Karpas-422 (cell line): ENCODE measurements at places on chromosomes 1 and 21.
A peak's percentile ranks its signal among the peaks of the same experiment; 100 is the strongest.

DNA sequence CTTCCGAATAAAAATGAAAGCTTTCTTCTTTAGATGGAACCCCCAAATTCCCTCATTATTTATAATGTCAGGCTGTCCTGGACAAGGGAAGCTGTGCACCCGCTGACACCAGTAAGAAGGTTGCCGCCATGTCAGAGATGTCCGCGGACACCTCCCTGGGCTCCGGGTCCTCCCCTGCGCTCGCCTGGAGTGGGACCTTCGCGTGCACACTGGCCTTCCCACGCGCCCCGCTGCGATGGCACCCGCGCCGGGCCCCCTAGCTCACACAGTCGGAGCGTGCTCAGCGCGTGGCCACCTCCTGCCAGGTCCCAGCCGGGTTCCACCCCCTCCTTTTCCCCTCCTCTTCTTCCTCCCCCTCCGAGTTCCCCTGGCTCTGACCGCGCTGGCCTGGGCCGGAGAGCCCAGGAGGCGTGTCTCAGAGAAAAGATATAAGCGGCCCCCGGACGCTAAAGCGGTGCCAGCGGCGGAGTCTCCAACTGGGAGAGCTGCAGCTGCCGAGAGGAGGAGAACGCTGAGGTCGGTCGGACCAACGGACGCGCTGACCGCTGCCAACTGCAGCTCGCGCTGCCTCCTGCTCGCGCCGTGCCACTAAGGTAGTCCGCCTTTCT, at the start of gene G0S2:
TSS of gene G0S2 (plus strand) at position 456 of the 608 bp plus-strand sequence. CDS start 273 bp downstream, outside the sequence.
- no peaks in the 10 kb centered on the region for H3K36me3 ChIP-seq
- H3K4me1 ChIP-seq: peaks cover 5% of the 10 kb centered on the region; the same call in 1 of the 2 replicates
- H3K27me3 ChIP-seq: no peaks in the 10 kb centered on the region

GRCh38 chr1:32208469-32208868, 420 bp upstream of the DCDC2B start:
- H3K4me1 ChIP-seq: peaks cover 37% of the 10 kb centered on the region
- peak; percentile 80 for DNase-seq
- H3K36me3 ChIP-seq: no peaks in the 10 kb centered on the region
- peak overlapping the region; percentile 21; the same call in 1 of the 2 replicates for H3K4me3 ChIP-seq
- H3K27ac ChIP-seq: peak overlapping the region; percentile 39; the same call in 1 of the 2 replicates

DNA sequence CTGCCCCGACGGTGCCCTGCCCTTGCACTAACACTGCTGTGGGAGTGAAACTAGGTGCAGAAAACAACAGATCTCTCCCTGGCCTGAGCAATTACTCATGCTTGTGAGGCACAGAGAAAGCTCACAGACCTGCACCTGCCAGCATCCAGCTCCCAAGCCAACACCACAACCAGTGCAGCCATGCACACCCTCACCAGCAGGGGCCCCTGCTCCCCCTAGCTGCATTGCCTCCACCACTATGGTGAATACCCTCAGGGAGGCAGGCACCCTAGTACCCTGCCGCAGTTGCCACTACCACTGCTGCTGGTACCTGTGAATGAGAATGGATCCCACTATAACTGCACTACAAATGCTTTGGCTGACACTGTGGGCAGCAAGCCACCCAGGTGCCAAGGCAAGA, 7.1 kb upstream of the DIRAS3 start:
- no peaks in the 10 kb centered on the region for H3K36me3 ChIP-seq
- H3K4me3 ChIP-seq: no peak overlapping the region
- H3K27ac ChIP-seq: no peak overlapping the region
- H3K4me1 ChIP-seq: no peaks in the 10 kb centered on the region

DNA sequence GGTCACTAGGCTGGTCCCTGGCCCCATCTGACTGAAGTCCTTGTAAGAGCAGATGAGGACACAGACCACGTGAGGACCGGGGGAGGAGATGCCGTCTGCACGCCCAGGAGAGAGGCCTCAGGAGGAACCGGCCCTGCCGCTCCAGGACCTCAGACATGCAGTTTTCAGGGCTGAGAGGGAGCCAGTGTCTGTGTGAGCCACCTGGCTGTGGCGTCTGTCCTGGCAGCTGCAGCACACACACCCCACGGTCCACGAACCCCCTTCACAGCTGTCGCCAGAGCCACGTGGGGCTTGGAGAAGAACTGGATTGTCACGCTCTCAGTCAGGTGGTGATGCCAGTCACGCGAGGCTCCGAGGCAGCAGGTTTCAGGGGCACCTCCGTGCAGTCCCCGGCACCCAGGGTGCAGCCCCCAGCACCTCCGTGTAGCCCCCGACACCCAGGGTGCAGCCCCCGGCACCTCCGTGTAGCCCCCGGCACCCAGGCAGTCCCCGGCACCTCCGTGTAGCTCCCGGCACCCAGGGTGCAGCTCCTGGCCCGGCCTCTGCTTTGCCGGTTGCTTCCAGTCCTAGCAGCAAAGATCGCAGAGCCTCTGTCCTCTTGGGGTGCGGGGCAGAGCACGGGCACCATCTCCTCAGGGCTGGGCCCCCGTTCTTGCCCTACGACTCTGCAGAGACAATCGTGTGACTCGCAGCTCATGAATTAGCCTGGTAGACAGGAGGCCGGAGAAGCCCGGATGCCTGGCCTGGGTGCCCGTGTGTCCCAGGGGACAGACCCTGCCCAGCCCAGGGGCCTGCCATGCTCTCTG, 19.0 kb upstream of the SUMO3 start:
- H3K4me1 ChIP-seq: no peaks in the 10 kb centered on the region
- H3K27me3 ChIP-seq: no peaks in the 10 kb centered on the region
- no peak overlapping the region for H3K27ac ChIP-seq
- H3K4me3 ChIP-seq: no peak overlapping the region
- no peaks in the 10 kb centered on the region for H3K36me3 ChIP-seq
- peak; percentile 57 for DNase-seq

GRCh38 chr1:162690672-162691434, 58.6 kb downstream of the DDR2 start:
- peaks cover 8% of the 10 kb centered on the region for H3K4me1 ChIP-seq
- DNase-seq: no peak

DNA sequence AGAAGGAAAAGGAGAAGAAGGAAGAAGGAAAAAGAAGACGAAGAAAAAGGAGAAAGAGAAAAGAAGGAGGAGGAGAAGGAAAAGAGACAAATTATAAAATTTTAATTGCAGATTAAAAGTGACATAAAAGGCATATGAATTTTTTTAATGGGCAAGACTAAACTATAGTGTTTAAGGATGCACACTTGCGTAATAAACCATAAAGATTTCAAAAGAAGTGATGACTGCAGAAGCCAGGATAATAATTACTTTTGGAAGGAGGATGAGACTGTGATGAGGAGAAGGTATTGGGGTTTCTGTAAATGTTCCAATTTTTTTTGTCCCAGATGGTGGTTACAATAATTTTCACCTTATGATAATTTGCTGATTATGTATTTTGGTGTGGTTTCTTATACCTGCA, 243.1 kb upstream of the PKN2 start:
- no peaks in the 10 kb centered on the region for H3K4me1 ChIP-seq
- H3K27ac ChIP-seq: no peak overlapping the region
- DNase-seq: no peak
- H3K36me3 ChIP-seq: no peaks in the 10 kb centered on the region
- no peak overlapping the region for H3K4me3 ChIP-seq
- no peaks in the 10 kb centered on the region for H3K27me3 ChIP-seq

GRCh38 chr1:14925336-14926136, 228.0 kb upstream of the TMEM51 start:
- H3K36me3 ChIP-seq: no peaks in the 10 kb centered on the region
- no peak for DNase-seq
- H3K27me3 ChIP-seq: no peaks in the 10 kb centered on the region
- H3K27ac ChIP-seq: no peak overlapping the region
- H3K4me1 ChIP-seq: no peaks in the 10 kb centered on the region

DNA sequence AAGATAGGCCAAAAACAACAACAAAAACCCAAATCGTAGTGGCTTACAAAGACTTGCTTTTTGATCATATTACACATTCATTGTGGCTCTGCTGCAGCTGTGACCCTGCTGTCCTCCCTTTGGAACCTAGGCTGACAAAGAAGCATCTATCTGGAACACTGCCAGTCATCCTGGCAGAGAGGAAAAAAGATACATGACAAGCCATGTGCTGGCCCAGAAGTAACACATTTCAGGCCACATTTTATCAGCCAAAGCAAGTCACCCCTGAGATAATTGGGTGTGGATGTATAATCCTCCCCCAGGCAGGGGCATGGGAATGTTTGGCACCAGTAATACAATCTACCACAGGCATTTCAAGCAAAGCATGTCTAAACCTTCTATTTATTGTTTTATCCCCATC, 37.2 kb upstream of the AGO1 start:
- H3K27ac ChIP-seq: no peak overlapping the region
- H3K4me3 ChIP-seq: no peak overlapping the region
- H3K4me1 ChIP-seq: no peaks in the 10 kb centered on the region
- no peaks in the 10 kb centered on the region for H3K27me3 ChIP-seq
- no peaks in the 10 kb centered on the region for H3K36me3 ChIP-seq

GRCh38 chr1:196464480-196464941, 143.7 kb downstream of the KCNT2 start:
- no peaks in the 10 kb centered on the region for H3K4me1 ChIP-seq
- H3K36me3 ChIP-seq: no peaks in the 10 kb centered on the region
- H3K27me3 ChIP-seq: no peaks in the 10 kb centered on the region
- H3K27ac ChIP-seq: no peak overlapping the region
- H3K4me3 ChIP-seq: no peak overlapping the region
- no peak for DNase-seq

DNA sequence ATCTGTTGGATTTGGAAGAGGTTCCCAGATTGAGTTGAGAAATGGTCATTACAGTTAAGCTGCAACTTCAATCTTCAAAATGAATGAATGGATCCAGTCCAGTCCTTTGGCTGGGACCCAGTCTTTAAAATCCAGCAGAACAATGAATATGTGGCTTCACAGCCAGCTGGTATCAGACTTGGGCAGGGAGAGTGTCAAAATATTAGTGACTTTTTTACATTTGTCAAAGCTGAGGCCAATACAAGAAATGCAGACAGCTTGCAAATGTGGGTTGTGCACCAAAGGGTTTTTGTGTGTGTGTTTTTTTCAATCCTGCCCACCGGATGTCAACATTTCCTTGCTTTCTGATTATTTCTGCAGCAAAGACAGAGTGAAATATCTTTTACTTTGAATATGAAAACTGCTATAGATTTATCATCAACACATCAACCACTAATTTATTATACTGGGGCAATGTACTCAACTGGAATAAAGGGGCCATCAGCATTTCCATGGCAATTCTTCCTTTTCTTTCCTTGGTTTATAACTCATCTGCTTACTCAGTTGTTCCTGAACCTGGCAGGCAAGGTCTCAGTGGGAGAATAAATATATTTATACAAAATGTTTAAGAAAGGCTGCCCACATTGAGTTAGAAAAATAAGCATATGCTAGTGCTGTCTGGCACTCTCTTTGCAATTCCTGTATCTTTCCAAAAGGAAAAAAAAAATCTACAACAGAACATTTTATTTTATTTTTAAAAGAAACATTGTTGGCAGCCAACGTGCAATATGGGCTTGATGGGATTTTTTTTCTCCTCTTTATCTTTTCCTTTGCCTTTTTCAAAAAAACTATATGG, 491.6 kb upstream of the C1orf87 start:
- no peak overlapping the region for H3K27ac ChIP-seq
- no peaks in the 10 kb centered on the region for H3K4me1 ChIP-seq
- no peak overlapping the region for H3K4me3 ChIP-seq
- no peaks in the 10 kb centered on the region for H3K27me3 ChIP-seq
- H3K36me3 ChIP-seq: no peaks in the 10 kb centered on the region

DNA sequence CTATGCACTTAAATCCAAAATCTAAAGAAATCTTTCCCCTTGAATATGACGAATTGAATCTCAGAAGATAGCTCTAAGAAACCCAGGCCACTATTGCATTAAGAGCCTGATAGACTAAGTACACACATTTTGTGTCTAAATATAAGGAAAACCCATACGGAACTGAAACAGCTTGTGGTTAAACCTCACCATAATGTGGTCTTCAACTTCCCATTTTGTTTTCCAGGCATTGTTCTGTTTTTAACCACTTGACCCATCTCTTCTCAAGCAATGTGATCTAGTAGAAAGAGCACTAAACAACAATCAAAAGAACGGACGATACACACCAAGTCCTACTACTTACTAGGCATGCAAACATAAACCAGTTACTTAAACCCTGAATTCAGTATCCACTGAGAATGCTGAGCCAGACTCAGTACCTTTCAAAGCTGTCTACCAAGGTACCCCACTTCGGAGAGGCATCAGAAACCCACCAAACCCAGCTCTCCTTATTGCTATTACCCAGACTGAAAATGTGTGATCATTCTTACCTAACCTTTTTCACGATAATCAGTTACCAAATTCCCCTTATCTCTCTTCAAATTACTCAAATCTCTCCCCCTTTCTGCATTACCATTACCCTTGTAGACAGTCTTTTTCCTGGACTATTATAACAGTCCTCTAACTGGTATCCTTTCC, 12.8 kb downstream of the OTUD7B start:
- H3K27me3 ChIP-seq: no peaks in the 10 kb centered on the region
- no peak overlapping the region for H3K4me3 ChIP-seq
- peaks cover 17% of the 10 kb centered on the region for H3K4me1 ChIP-seq

DNA sequence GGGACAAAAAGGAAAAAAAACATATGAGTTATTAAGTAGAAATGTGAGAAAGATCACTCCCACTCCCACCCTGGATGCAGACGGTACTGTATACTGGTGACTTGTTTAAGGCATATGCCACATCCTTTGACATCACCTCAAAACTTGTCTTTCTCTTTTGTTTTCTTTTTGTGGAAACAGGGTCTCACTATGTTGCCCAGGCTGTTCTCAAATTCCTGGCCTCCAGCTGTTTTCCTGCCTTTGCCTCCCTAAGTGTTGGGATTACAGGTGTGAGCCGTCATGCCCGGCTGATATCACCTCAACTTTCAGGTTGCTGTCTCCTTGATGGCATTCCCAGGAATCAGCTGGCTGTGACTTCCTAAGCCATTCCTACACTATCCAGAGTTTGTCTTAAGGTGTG, 18.4 kb upstream of the KHDRBS1 start:
- no peak overlapping the region for H3K4me3 ChIP-seq
- DNase-seq: no peak
- H3K27ac ChIP-seq: no peak overlapping the region
- no peaks in the 10 kb centered on the region for H3K27me3 ChIP-seq

GRCh38 chr1:156746406-156746727, 5.1 kb downstream of the HDGF start:
- H3K36me3 ChIP-seq: peaks cover 10% of the 10 kb centered on the region; the same call in 1 of the 2 replicates
- 0 out of 2 replicates have a peak overlapping the region, but pooled peaks have one; percentile 84 for H3K27ac ChIP-seq
- peaks cover 61% of the 10 kb centered on the region for H3K4me1 ChIP-seq
- no peaks in the 10 kb centered on the region for H3K27me3 ChIP-seq
- no peak for DNase-seq

GRCh38 chr1:223706077-223706973, 6.0 kb upstream of the CAPN2 start:
- no peaks in the 10 kb centered on the region for H3K36me3 ChIP-seq
- DNase-seq: no peak
- H3K27ac ChIP-seq: no peak overlapping the region
- H3K4me3 ChIP-seq: no peak overlapping the region
- H3K4me1 ChIP-seq: no peaks in the 10 kb centered on the region
- H3K27me3 ChIP-seq: no peaks in the 10 kb centered on the region

- no peaks in the 10 kb centered on the region for H3K36me3 ChIP-seq
- DNase-seq: no peak
- no peaks in the 10 kb centered on the region for H3K4me1 ChIP-seq
- no peak overlapping the region for H3K4me3 ChIP-seq
- H3K27ac ChIP-seq: no peak overlapping the region
Measured at GRCh38 chr1:92037400-92037799, 7.6 kb downstream of the EPHX4 start.
